Panc1 (cell line): ENCODE measurements at places on chromosomes 4 and X. TPM values are rescaled to one million over a fixed set of nuclear protein-coding genes. Genes with fewer than 3 reads are reported as not detected.
A peak's percentile ranks its signal among the peaks of the same experiment; 100 is the strongest.

GRCh38 chr4:100509386-100509785 is 8.4 kb downstream of the EMCN start:
- no peaks in the 10 kb centered on the region for H3K27me3 ChIP-seq
- no peak for DNase-seq
- H3K27ac ChIP-seq: no peak overlapping the region
- no peak overlapping the region for H3K4me3 ChIP-seq
- no peaks in the 10 kb centered on the region for H3K4me1 ChIP-seq

- no peak overlapping the region for H3K4me3 ChIP-seq
- no peaks in the 10 kb centered on the region for H3K36me3 ChIP-seq
- H3K27ac ChIP-seq: no peak overlapping the region
These were observed 218.7 kb downstream of the NWD2 start for GRCh38 chr4:37463033-37463856.

- no peak overlapping the region for H3K27ac ChIP-seq
- DNase-seq: no peak
- no peaks in the 10 kb centered on the region for H3K36me3 ChIP-seq
- no peak overlapping the region for H3K4me3 ChIP-seq
These were observed 173.9 kb downstream of the RTL9 start for GRCh38 chrX:110532581-110532931.

- H3K27me3 ChIP-seq: no peaks in the 10 kb centered on the region
- no peak overlapping the region for H3K4me3 ChIP-seq
- H3K4me1 ChIP-seq: no peaks in the 10 kb centered on the region
- H3K27ac ChIP-seq: no peak overlapping the region
- DNase-seq: no peak
These were observed 1672.4 kb upstream of the AGA start for GRCh38 chr4:179114615-179115014.

The GPRASP1 gene
- 5.0 TPM for total RNA-seq

- H3K4me1 ChIP-seq: no peaks in the 10 kb centered on the region
- H3K27me3 ChIP-seq: no peaks in the 10 kb centered on the region
- H3K27ac ChIP-seq: no peak overlapping the region
- DNase-seq: no peak
- H3K36me3 ChIP-seq: no peaks in the 10 kb centered on the region
- H3K4me3 ChIP-seq: no peak overlapping the region
These were observed 165.9 kb downstream of the IL15 start for GRCh38 chr4:141802333-141802732.

The CXorf49 gene
- total RNA-seq: not detected

The SPANXA2 gene
- not detected for total RNA-seq

- no peak overlapping the region for H3K4me3 ChIP-seq
- DNase-seq: no peak
- no peak overlapping the region for H3K27ac ChIP-seq
These were observed 141.0 kb downstream of the ARX start for GRCh38 chrX:24874604-24875247.

The NCBP2L gene
- total RNA-seq: not detected

- peaks cover 10% of the 10 kb centered on the region for H3K4me1 ChIP-seq
- peak overlapping the region; percentile 18; the same call in 1 of the 2 replicates for H3K27ac ChIP-seq
These were observed 50.2 kb upstream of the CXCL8 start for GRCh38 chr4:73690051-73690738.
